ENCODE measurements at places on chromosomes 2 and 18.

- no peak for DNase-seq
Observed at GRCh38 chr2:152573168-152573567, 144.1 kb downstream of the PRPF40A start.

- no peak for DNase-seq
Observed at GRCh38 chr2:120210270-120210693, 12.9 kb downstream of the TMEM185B start.

- DNase-seq: no peak
Observed at GRCh38 chr2:97708608-97709007, 4.8 kb upstream of the ZAP70 start.

- DNase-seq: no peak
Observed at GRCh38 chr2:102509749-102510148, 36.7 kb downstream of the SLC9A4 start.

DNA sequence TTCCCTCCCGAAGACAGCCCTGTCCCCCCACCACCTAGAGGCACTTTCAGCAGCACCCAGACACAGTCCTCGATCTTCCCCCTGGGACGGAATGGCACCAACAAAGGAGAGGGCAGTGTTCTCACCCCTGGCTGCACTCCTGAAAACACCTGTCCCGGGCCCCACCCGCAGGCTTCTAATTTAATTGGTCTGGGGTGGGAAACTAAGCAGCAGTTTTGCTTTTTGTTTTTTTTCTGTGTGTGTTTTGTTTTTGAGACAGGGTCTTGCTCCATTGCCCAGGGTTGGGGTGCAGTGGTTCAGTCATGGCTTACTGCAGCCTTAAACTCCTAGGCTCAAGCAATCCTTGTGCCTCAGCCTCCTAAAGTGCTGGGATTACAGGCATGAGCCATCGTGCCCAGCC lies 38.4 kb upstream of the REL start:
- no peak for DNase-seq
